ENCODE measurements at places on chromosomes 13 and 19.
A peak's percentile ranks its signal among the peaks of the same experiment; 100 is the strongest.

DNA sequence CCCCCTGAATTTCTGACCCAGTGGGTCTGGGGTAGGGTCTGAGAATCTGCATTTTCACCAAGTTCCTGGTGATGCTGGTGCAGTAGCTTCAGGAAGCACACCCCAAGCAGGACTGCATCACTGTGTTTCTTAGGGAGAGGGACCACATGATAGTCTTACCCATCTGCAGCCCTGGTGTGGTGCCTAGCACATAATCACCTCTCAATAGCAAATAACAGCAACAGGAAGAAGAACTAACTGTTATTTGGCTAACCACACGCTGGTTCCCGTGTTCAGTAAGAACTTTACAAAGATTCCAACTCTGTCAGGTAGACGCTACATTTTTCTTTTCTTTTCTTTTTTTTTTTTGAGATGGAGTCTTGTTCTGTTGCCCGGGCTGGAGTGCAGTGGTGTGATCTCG is 41.9 kb upstream of the SPATA13 start:
- DNase-seq: no peak

- DNase-seq: no peak
These were observed 44.7 kb downstream of the PLPP2 start for GRCh38 chr19:246551-246950.

DNA sequence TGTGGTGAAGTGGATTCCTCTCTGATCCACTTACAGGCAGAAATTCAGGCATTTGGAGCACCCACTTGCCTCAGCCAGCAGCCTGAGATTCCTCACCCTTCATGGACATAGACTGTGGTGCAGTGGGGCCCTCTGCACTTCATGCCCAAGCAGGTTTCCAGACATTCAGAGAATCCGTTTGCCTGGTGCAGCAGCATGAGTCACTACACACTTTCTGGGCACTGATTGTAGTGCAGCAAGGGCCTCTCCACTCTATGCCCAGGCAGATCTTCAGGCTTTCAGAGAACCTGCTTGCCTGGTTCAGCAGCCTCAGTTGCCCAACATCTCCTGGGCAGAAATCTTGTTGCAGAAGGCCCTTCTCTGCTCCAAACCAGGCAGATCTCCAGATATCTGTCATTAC is 920.9 kb downstream of the SLITRK5 start:
- DNase-seq: no peak

- DNase-seq: no peak
These were observed 13.3 kb downstream of the CD70 start for GRCh38 chr19:6577476-6578125.

DNA sequence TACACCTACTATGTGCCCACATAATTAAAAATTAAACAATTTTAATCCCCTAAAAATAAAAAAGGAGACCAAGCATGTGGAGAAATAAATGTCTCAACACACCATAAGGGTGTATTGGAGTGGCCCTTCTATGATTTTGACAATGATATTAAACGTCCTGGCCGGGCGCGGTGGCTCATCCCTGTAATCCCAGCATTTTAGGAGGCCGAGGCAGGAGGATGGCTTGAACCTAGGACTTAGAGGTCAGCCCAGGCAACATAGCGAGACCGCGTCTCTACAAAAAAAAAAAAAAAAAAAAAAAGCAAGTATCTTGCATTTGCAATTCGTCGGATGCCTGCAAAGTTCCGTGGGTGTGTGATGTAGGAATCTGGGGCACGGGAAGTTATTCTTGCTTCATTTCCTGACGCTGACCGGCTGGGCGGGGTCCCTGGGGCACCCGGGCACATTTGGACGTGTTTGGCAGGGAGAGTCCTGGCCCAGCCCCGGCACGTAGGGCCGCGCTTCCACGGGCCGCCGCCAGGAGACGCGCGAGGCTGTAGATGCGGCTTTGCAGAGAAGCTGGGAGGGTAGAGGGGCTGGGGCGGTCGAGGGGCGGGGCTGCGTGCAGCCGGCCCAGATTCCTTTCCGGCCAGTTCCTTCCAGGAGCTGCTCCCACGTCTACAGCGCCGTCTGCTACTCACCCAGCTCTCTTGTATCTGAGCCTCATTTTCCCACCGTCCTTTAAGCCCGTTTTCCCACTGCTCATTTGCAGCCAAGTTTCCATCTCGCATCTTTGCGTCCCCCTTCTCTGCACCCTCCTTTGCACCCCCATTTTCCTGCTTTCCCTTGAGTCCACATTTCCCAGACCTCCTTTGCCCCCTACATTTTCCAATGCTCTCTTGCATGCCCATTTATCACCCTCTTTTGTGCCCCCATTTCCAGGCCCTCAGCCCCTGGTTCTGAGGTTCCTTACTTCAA is 2.2 kb upstream of the TSPAN16 start:
- peak; percentile 94 for DNase-seq

GRCh38 chr19:14510311-14511228 is 7.6 kb downstream of the DNAJB1 start:
- peak; percentile 43 for DNase-seq

DNA sequence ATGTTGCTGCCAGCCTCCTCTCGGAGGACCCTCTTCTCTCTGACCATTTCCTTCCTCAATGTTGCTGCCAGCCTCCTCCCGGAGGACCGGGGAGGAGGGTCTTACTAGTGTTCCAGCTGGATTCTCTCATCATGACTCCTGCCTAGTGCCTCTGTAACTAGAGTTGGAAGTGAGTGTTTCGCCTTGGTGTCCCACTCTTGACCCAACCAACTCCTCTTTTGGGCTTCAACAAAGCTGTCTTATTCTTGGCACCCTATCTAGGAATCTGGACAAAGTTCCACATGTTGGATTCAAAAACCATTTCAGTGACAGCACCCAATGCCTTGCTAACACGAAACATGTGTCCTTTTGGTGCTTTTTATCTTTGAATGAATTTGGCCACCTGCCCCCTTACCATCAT is 165.4 kb downstream of the GPC5 start:
- DNase-seq: no peak

GRCh38 chr19:47376589-47377144 is 27.6 kb downstream of the DHX34 start:
- DNase-seq: no peak

DNA sequence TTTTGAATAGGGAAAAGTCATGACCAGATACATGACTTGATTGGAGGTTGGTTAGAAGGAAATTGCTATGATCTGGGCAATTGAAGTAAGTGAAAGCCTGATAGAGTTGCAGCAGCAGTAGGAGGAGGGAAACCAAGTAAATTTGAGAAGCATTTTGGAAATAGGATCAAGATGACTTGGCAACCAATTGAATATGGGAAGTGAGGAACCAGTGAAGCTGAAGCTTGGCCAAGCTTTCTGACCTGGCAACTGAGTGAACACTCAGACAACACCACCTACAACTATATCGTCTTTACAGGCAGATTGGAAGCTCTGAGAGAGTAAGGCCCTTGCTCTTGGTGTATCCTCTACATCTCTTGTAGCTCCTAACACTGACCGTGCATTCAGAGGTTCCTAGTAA is 16.2 kb upstream of the KATNAL1 start:
- no peak for DNase-seq

- DNase-seq: no peak
These were observed 14.9 kb upstream of the ZNF442 start for GRCh38 chr19:12380444-12380737.

Data from AG08395 (cell line).